Stimulated activated naive CD4-positive, alpha-beta T cell (primary cell): ENCODE measurements at places on chromosomes 1 and 21.
A peak's percentile ranks its signal among the peaks of the same experiment; 100 is the strongest.

GRCh38 chr1:90640325-90640724 lies 76.8 kb downstream of the BARHL2 start:
- DNase-seq = no peak

DNA sequence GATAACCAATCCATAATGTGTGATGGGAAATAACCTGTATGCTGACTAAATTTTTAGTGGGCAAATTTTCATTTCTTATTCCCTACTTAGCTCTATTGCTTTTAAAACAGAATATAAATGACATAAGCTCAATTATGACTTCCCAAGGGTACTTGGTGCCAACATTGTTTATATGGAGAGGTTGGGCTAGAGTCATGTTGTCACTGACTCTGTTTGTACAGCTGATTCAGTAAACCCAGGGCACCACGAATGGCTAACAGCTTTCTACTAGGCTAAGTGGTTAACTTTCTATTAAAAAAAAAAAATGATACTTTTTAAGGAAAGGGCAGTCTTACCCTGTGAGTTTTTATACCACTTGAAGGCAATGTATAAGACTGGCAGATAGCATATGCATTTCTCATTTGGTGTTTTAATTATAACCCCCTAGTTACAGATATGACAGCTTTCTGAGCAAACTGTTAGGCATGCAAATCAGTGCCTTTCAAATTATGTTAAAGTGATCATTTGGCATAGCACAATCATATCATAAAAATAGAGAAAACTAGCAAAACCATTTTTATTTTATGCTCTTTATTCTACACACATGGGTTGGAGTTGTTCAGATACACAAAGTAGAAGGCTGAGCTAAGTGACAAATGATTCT lies 147.1 kb downstream of the DNM3 start:
- DNase-seq = no peak

- DNase-seq = no peak
These were observed 64.2 kb downstream of the IRF2BP2 start for GRCh38 chr1:234545517-234546386.

DNA sequence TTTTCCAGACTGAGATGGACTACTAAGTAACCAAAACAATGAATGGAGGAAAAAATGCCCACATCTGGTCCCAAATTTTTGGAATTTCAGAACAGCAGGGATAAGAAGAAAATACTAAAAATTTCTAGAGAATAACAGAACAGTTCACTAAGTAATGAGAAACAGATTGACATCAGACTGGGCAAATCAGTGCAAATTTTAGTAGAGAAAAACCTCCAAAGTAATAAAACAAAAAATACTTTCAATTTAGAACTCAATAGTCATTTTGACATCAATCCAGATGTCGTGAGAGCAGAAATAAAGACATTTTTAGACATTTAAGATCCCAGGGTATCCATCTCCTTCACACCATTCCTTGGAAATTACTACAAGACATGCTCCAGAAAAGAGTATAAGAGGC lies 39.3 kb downstream of the CRP start:
- DNase-seq = no peak

DNA sequence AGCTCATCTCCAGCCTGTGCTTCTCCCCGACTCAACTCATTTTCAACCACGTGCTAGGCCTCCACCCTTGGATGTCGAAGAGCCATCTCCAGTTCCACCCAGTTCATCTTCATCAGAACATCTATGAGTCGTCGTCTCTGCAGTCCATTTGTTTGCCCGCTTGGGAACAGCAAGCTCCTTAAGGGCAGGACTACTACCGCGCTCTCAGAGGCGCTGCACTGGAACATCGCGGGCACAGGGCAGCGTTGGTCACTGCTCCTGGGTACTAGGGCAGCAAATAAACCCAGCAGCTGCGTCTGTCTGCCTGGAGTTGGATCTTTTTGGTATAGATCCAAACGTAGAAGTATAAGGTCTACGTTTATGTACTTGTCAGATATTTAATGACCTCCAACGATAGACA lies 478 bp upstream of the PRDM2 start:
- peak; percentile 25 for DNase-seq

DNA sequence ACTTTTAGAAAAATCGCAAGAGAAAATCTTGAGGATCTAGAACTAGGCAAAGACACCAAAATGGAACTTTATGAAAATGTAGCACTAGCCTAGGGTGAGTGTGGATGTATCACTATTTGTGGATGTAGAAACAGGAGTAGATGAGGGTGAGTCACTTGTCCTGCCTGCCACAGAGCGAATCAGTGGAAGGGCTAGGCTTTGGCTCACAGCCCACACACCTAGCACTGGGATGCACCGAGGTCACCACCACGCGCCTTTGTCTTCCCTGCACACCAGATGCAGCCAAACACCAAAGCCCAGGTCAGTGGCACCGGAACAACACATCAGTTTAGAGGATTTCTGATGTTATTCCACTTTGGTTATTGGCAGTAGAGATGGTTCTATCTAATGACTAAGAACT lies 38.2 kb downstream of the PKNOX1 start:
- no peak for DNase-seq

GRCh38 chr21:35208810-35209517 lies 159.9 kb upstream of the RUNX1 start:
- no peak for DNase-seq

- DNase-seq = peak; percentile 36
These were observed 28.6 kb upstream of the IFNGR2 start for GRCh38 chr21:33374450-33375096.

- no peak for DNase-seq
These were observed 3.9 kb downstream of the CTRC start for GRCh38 chr1:15442119-15442518.

GRCh38 chr1:88058205-88058604 lies 625.9 kb upstream of the PKN2 start:
- DNase-seq = no peak

GRCh38 chr1:182275271-182275670 lies 116.3 kb downstream of the GLUL start:
- DNase-seq = no peak

DNA sequence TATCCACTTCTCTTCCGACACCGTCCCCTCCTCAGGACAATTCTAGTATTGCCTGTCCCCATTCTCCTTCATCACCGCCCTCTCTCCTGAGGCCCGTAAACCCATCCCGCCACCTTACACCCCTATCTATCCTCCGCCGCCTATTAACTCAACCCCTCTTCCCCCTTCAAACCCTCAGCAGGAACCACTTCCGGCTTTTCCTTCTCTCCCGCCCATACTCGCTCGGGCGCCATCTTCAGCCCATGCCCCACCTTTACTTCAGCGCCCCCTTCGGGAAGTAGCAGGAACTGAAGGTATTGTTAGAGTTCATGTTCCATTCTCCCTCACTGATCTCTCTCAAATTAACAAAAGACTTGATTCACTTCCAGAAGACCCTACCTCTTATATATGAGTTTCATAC lies 31.6 kb downstream of the VN1R5 start:
- no peak for DNase-seq

- no peak for DNase-seq
These were observed 8.0 kb downstream of the MRPS14 start for GRCh38 chr1:175015243-175015642.

GRCh38 chr1:205589618-205590456 lies 42.0 kb downstream of the ELK4 start:
- no peak for DNase-seq

- DNase-seq = no peak
These were observed 31.4 kb downstream of the NAV1 start for GRCh38 chr1:201570181-201570885.

DNA sequence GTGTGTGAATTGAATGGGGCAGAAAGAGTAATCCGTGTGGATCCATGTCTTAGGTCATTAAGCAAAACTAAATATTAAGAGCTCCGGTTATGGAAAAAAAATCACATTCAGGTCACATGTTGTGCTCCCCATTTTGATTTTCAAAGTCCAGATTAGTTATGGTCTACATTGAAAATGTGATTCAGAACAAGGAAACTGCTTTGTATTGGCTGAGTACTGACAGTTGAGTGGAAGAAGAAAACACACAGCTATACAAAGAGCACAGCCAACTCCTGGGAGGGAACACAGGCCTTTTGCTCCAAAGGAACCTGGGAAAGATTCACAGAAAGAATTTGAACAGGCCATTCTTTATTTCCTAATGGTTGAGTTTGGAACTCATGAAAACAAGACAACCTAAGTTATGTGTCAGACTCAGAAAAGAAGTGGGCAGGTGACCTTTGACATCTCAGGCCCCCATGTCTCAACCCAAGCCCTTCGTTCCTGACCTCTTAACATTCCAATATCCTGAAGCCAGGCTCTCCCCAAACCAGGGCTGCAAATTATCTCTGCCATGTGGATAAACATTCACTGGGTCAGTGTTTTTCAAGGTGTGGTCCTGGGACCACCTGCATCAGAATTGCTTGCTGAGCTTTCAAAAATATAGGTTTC lies 159.3 kb upstream of the LMO4 start:
- DNase-seq = no peak

- no peak for DNase-seq
These were observed 107.6 kb downstream of the GALNT2 start for GRCh38 chr1:230174471-230175162.

DNA sequence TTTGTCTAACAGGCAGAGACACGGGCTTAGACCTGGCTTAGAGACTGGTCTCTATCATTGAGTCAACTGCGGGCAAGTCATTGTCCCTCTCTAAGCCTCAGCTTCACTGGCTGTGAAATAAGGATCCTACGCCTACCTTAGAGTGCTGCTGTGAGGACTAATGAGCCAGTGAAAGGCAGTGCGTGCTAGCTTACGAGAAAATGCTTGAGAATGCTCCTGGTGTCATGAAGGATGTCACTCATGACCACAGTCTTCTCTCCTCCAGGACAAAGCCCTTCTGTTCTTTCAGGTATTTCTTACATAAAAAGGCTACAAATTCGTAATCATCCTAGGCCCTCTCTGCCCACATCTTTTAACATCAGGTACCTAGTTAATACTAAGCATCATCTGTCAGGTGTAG lies 16.5 kb upstream of the A3GALT2 start:
- DNase-seq = no peak
